Transverse colon (tissue), 4 donors: ENCODE measurements at places on chromosomes 4 and X. TPM values are rescaled to one million over a fixed set of nuclear protein-coding genes. Genes with fewer than 3 reads are reported as not detected.

DNA sequence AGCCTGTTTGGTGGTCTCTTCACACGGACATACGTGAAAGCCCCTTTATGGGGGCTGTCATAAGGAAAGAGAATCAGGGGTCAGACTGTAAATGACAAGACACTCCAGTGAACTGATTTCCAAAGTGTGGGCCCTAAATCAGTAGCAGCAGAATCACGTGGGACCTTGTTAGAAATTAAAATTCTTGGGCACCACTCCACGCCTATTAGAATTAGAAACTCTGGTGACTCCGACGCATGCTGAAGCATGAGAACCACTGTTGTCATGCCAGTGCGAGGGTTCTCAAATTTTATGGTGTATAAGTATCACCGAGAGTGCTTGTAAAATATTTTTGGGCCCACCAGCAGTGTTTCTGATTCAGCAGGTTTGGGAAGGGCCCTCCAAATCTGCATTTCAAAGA lies 672.8 kb downstream of the DMD start:
- H3K27ac ChIP-seq: no peak overlapping the region
- H3K4me3 ChIP-seq: no peak overlapping the region
- no peak for DNase-seq
- H3K4me1 ChIP-seq: no peaks in the 10 kb centered on the region

GRCh38 chr4:98827661-98828060 lies 101.3 kb downstream of the EIF4E start:
- no peak for DNase-seq
- no peak overlapping the region for H3K27ac ChIP-seq
- no peak overlapping the region for H3K4me3 ChIP-seq

GRCh38 chr4:108881986-108882385 lies 119.1 kb upstream of the ETNPPL start:
- no peak overlapping the region for H3K27ac ChIP-seq
- DNase-seq: no peak
- no peaks in the 10 kb centered on the region for H3K36me3 ChIP-seq
- H3K4me3 ChIP-seq: no peak overlapping the region

DNA sequence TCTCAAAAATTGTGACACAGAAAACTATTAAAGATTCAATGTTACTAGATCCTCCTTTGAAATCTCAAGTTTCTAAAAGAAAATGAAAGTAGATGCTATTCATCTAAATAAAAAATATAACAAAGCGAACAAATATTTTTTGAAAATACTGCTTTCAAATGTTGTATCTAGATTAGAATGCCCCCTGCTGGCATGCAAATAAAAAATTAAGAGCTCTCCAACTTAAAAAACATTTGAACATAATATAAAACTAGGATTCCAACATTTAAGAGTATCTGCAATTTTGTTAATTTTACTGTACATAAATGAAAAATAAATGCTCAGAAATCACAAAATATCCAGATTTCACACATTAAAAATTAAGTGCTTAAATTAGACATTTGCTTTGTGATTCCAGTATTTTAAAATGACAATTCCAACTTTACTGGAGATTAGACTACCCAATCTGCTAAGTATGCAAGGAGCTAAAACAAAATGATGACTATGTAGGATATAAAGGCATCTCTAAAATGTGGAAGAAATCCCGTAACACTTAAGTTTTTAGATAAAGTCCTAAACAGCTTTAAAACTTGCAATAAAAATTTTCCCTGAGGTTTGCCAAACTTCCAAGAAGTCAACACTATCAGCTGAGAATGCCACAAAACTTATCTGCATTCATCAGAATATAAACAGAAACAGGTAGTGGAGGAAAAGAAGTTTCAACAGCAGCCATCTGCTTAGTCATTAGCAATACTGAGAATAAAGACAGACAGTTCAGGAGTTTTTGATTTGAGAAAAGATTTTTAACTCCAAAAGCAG lies 32.7 kb downstream of the DHX15 start:
- peaks cover 34% of the 10 kb centered on the region for H3K4me1 ChIP-seq
- no peaks in the 10 kb centered on the region for H3K27me3 ChIP-seq
- no peak for DNase-seq
- no peak overlapping the region for H3K4me3 ChIP-seq

DNA sequence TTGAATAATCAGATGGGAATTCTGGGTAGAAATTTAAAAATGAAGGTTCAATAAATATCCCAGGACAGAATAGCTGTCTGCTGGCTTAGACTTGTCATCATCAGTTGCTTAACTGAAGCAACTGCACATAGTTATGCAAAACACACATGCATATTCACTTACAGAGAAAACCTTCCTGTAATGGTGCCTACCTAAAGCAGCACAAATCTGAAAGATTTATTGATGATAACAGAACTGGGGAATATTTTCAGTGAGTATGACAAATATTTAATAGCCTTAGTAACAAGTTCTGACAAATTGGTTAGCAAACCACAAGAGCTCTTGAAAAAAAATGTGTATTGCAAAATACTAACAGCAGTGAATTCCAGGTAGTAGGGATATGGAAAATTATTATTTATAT lies 606.8 kb upstream of the BOD1L1 start:
- H3K27me3 ChIP-seq: no peaks in the 10 kb centered on the region
- H3K4me3 ChIP-seq: no peak overlapping the region
- no peaks in the 10 kb centered on the region for H3K4me1 ChIP-seq
- no peak overlapping the region for H3K27ac ChIP-seq

- DNase-seq: no peak
- peak overlapping the region; percentile 69 for H3K27ac ChIP-seq
These were observed 1.8 kb downstream of the PROM1 start for GRCh38 chr4:16082041-16082425.

DNA sequence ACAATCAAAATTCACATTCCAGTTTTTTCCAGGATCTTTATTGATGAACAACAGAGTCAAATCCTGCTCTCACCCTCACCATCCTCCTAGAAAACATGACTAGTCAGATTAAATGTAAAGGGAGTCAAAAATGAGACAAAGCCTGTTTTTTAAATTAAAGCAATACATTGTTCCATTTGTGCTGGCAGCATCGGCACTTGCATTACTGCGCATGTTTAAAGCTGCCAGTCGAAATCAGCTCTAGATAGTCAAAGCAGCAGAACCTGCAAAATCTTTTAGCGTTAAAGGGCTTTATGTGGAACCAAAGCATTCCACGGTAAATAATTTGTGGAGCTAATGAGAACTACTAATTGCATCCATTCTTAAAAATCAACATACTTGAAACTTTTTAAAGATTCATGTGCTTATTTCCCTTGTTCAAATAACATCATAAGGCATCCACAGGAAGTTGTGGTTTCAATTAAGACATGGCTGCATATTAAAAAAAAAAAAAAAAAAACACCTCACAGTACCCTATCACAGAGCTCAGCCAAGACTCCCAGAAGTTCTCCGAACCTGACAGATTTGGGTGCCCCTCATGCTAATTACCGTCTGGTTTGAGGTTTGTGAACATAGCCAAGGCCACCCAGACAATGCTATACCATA lies 82.2 kb downstream of the SH3KBP1 start:
- H3K27ac ChIP-seq: no peak overlapping the region
- no peaks in the 10 kb centered on the region for H3K4me1 ChIP-seq
- H3K27me3 ChIP-seq: no peaks in the 10 kb centered on the region
- no peak for DNase-seq
- H3K36me3 ChIP-seq: no peaks in the 10 kb centered on the region

DNA sequence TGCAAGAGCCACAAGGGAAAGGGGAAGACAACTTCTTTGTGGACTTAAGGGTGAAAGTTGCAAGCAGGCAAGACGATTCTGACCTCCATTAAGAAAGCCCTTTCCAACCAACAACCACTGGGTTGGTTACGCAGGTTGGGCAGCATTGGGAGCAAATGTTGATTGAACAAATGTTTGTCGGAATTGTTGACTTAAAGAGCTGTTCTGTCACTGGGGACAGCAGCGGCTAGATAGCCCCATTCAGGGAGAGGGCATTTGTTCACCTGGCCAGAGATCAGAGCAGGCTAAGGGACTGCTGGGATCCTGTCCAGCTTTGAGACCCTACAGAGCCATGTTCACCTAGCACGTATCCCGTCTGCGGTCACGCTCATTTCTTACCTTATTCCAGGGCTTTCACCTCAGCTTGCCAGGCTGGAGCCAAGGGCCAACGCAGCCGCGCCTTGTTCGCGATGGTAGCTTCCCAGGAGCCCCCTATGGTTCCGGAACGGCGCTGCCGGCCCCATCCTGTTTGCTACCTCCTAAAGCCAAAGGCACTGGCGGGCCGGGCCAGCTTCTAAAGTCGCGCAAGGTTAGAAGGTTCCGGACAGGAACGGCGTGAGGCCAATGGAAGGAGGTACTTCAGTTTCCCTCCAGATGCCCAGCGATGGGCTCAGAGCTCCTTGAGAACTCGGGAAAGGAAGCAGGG lies 24.6 kb downstream of the F9 start:
- H3K27ac ChIP-seq: no peak overlapping the region
- H3K36me3 ChIP-seq: no peaks in the 10 kb centered on the region
- H3K27me3 ChIP-seq: no peaks in the 10 kb centered on the region

EDA2R gene
- total RNA-seq: 2.0 TPM
